ENCODE measurements at places on chromosomes 7 and 10.

GRCh38 chr10:13414855-13415254 is 66.8 kb upstream of the SEPHS1 start:
- no peak for DNase-seq

DNA sequence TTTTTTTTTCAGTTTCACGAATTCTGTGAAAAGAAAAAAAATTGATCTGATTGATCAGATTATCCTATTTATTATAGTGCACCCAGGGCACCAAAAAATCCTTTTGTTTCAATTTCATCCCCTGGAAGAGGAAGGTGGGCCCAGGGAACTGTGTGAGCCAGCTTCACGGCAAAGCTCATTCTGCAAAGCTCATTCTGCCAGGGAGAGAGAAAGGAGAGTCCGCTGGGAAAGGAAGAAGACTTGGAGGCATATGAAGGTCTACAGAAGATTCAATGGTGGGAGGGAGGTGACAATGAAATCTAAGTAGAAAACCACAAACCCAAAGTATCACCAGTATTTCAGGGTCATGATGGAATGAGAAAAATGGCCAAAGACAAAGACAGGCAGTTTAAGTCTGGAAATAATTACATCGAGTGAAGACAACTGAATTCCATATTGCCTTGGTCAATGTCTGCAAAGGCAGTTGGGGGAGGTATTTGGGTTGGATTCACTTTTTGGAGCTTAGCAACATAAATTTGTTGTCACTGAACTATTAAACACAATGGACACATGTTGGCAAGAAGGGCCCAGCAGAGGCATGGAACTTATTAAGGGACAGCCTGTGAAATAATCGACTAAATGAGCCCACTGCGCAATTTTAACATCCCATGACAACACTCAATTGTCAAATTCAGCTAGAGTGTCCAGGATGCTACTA is 587.8 kb upstream of the MKI67 start:
- no peak for DNase-seq

DNA sequence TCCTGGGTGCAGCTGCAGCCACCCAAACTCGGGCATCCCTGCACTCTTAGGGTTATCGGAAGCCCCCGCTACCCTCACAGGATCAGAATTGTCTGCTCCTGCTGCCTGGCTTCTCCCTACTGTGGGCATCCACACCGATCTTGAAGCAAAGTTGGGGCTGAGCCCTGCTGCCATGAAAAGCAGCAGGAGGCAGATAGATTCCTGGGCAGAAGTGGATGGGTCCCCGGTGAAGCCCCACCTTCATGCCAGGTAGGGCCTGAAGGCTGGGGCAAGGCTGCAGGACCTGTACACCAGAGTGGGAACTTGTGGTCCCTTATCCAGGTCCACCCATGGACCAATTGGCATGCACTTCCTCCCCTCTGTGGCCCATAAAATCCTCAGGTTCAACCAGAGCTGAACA is 922.6 kb upstream of the KCND2 start:
- DNase-seq, result no peak

DNA sequence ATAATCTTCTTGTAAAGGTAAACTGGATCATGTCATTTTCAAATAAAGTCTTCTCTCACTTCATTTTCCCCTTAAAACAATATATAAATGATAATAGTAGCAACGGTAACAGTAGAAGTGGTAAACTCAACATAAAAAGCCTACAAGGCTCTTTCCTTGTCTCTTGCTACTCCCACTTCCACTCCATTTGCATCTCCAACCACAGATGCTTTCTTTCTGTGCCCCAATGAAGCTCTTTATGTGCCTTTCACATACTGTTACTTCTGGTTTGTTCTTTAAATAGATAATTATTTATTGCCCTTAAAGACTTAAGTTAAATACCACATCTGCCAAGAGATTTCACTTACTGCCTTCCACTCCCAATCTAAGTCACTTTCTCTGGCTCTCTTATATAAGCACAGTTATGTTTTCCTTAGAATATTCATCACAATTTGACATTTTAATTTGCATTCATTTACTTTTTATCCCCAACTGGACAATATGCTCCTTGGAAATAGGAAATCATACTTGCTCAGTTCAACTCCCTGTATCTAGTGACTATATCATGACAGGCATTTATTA is 149.9 kb downstream of the CRPPA start:
- no peak for DNase-seq

DNA sequence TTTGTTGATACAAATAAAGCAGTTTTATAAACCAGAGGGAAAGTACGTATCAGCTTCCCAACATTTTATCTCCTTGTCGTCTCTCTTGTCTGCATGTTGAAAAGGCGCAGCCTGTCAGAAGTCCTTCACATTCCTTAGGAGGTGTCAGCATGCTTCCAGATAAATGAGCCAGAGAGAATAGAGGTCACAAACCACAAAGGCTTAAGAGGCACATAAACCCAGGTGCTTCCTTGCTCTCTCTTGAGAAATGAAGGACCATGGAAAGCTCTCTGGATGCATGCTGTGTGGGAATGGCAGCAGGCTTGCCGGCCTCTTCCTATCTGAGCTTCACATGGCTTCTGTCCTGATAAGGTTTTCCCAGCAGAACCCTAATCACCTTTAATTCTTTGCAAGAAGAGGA is 448.5 kb downstream of the XPNPEP1 start:
- no peak for DNase-seq

DNA sequence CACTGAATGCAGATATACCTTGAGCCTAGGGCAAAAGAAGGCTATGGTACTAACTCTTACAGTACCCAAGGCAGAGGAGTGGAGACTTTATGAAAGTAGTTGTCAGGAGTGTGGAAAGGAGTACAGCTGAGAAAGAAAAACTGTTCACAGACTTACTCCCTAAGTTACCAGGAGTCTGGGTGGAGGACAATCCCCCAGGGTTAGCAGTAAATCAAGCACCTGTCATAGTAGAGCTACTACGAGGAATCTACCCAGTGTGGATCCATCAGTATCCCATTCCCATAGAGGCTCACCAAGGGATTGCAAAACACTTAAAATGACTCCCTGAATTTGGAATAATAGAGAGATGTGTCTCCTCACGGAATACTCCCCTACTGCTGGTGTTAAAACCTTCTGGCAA is 10.1 kb upstream of the ZNF33B start:
- no peak for DNase-seq
